ENCODE measurements at places on chromosomes 5 and 9.

- no peak for DNase-seq
Measured at GRCh38 chr5:7884491-7885267, 15.7 kb downstream of the MTRR start.

- no peak for DNase-seq
Measured at GRCh38 chr9:104339692-104340091, 164.4 kb upstream of the OR13F1 start.

DNA sequence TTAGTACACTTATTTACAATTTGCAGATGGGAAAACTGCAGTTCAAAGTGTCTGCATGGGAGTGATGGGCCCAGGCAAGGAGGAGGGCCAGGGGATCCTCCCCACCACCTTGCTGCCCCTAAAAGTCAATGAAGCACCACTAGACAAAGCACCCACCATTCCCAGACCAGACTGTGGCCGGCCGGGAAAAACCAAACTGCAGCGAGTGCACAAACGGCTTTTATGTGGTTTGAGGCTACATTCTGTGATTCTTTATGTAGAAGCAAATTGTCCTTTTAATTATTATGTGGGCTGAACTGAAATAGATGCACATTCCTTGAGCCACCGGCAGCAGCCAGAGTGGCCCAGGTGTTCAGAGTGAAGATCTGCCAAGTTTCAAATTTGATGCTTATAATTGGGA, 585.3 kb upstream of the KLF4 start:
- DNase-seq: no peak

DNA sequence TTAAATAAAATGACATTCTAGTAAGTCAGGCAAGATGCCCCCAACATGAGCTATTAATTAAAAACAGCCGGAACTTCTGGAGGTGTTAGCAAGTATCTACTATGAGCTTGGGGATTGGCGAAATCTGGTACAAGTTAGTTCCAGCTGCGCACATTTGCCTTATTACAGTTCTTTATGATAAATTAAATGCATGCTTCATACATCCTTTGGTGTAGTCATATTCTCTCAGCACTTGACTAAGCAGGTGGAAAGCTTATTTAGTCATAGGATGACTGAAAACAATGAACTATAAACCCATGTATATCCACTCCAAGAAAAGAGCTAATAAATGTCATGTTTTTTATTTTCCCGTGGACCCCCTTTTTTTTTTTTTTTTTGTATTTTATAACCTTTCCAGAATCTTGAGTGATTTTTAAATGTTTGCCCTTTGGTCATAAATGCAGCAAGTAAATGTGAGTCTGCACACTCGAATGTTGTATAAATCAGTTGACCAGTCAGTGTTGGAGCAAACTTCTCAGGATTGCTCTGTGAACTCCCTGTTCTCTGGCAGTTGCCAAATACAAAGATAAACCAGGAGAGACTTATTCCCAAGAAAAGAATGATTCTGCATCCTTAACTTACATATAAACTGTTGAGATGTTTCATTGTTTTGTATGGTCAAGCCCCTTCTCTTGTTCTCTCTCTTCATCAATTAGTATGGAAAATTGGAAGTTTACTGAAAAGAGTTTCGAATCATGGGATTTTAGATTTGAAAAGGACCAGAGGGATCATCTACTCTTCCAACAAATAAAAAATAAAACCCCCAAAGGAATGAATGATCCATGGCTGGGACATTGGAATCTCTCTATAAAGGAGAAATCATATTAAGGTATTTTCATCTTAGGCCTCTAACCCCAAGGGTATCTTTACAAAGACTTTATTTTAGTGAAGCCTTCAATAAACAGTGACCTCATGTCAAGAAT, 38.3 kb downstream of the PIK3R1 start:
- DNase-seq: no peak

DNA sequence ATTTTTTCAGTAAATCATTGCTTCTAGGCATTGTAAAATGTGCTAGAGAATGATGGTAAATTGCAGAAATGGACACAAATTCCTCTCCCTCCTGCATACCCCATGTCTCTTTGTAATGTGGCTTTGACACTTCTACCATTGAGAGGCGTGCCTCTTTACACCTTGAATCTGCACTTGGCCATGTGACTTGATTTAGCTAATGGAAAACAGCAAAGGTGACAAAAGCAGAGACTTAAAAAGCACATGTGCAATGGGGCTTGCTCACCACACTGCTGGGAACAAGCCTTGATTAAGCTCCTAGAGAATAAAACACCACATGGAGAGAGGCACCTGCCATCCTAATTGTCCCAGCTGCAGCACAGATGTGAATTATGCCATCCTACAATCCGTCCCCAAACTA, 69.9 kb upstream of the NAA35 start:
- DNase-seq: no peak

GRCh38 chr9:114218264-114219120, 63.2 kb downstream of the COL27A1 start:
- no peak for DNase-seq

DNA sequence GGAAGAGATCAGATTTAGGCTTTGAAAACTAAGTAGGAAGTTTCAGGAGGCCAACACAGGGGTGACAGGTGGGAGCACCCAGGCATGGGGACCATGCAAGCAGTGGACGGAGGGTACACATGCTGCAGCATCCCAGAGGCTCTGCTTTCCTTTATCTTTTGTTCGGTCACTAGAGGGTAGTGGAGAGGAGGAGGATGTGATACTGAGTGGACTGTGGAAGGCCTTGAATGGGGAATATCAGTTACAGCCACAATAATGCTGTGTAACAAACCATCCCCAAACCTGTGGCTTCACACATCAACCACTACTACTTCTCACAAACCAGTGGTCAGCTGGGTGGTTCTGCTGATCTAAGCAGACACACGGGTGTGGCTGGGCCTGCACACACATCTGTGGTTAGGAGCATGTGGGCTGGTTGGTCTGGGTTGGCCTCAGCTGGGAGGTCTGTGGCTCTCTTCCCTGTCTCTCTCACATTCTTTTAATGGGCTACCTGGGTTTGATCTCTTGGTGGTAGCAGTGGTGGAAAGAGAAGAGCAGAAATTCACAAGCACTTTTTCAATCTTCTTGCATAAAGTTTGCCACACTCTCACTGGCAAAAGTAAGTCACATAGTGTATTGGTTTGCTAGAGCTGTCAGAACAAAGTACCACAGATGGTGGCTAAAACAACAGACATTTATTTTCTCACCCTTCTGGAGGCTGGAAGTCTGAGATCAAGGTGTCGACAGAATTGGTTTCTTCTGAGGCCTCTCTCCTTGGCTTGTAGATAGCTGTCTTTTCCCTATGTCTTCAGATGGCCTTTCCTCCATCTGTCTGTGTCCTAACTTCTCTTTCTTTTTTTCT, 238.7 kb downstream of the AGTPBP1 start:
- no peak for DNase-seq

- DNase-seq: no peak
Measured at GRCh38 chr5:448766-449090, 5.8 kb downstream of the EXOC3 start.

- DNase-seq: no peak
Measured at GRCh38 chr9:100992632-100993031, 35.9 kb upstream of the PLPPR1 start.
